ENCODE measurements at places on chromosomes 12 and 14.
A peak's percentile ranks its signal among the peaks of the same experiment; 100 is the strongest.

DNA sequence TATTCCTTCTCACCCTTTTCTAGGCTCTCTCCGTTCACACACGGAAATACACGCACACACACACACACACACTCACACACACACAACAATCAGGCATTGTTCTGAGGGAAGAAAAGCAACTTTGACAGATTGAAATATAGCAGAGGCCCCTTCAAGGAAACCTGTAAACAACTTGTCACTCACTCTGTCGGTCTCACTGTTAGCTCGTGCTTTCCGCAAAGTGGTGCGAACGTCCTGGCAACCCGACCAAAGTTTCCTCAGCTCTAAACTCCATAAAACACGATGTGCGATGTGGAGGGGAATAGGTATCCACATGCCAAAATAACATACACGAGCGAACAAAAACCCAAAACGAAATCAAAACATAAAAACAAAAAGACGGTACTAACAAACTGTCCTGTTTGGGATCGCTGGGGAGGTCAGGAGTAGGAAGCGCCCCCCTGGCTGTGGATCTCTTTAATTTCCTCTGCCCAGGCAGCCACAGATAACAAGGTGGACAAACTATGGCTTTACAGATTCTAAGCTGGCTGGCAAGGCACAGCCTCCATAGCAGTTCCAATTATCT, 822 bp upstream of the SOX5 start:
- DNase-seq = no peak

DNA sequence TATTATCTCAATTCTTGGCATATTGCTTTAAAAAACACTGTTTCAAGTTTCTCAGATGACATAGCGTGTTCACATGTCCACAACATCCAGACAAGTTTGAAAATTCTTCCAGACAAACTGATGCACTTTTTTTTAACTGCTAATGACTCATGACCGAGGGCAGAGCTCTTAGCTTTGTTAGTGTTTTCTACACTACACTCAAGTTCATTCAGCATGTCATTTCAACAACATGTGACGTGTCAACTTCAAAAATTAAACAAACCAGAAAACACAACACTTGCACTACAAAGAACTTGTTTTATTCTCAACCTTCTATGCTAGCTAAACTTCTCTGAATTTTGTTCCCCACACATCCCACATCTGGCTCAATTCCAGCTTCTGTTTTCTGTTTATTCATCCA, 1186.3 kb upstream of the FLRT2 start:
- DNase-seq = peak; percentile 66

GRCh38 chr12:80129895-80130530, 30.7 kb downstream of the OTOGL start:
- DNase-seq = peak; percentile 80

DNA sequence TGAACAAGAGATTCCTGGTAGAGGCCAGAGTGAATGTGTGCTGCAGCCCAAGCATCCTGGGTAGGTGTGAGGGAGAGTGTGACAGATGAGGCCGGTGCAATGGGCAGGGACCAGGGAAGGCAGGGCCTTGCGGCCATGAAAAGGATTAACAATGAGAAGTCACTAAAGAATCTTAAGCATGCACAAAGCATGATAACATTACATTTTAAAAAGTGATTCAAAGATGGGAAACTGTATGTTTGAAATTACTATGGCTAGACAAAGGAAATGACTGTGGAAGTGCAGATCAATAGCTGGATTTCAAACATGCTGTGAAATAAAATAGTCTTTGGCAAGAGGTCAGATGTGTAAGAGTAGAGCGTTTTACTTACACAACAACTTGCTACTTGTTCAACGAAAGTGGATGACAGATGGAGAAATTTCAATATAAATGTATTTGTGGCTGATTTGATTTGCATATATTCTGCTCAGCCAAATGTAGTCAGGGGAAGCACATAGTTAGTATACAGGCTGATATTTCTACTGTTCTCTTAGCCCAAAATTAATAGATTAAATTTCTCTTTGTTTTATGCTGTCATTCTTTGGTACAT, 175.5 kb downstream of the CCDC59 start:
- DNase-seq = peak; percentile 5

GRCh38 chr12:69173368-69173767, 66.0 kb upstream of the CPSF6 start:
- peak; percentile 0 for DNase-seq

GRCh38 chr14:103880348-103881267, 33.2 kb upstream of the PPP1R13B start:
- DNase-seq = peak; percentile 67

GRCh38 chr12:28021704-28022103, 49.2 kb upstream of the PTHLH start:
- no peak for DNase-seq

DNA sequence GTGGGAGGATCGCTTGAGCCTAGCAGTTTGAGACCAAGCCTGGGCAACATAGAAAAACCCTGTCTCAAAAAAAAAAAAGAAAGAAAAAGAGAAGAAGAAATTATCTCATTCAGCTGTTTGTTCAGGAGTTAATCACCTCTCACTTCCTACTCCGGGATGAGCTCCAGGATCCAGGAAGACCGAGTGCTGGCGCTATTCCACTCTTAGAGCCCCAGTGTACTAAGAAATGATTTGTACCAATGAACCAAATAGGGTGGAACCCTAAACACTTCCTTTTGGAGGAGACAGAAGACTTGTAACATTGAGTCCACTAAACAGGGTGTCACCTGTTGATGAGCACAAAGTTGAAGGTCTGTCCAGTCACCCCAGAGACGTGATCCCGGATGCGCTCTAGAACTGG, 3.6 kb downstream of the ALKBH2 start:
- no peak for DNase-seq

GRCh38 chr12:24482882-24483604, 465.9 kb downstream of the BCAT1 start:
- DNase-seq = no peak

- no peak for DNase-seq
Observed at GRCh38 chr14:97155814-97156213, 358.6 kb downstream of the VRK1 start.

- DNase-seq = peak; percentile 61
Observed at GRCh38 chr14:33432407-33433023, 493.8 kb downstream of the NPAS3 start.

GRCh38 chr12:80099259-80099658, at the start of gene OTOGL:
OTOGL (plus strand) TSS chr12:80099537; CDS start chr12:80209432, 109,895 bp downstream.
- DNase-seq = no peak

- peak; percentile 7 for DNase-seq
Observed at GRCh38 chr14:37824939-37825712, 229.7 kb downstream of the TTC6 start.

DNA sequence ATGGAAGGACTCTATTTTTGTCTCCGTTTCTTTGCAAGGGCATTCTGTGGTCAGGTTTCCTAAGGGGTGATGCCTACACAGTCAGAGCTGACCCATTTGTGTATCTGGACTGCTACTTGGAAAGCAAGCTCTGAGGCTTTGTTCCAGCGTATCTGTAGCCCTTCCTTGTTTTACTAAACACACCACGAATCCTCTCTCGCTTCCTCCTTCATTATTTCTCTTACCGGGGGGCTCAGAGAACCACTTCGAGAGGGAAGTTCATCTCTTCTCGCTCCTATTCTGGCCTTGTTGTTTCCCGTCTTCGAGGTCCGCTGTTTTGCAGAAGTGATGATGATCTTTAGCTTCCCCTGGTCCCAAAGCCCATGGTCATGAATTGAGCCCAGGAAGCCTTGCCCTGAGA, 164.7 kb downstream of the SSPN start:
- no peak for DNase-seq

DNA sequence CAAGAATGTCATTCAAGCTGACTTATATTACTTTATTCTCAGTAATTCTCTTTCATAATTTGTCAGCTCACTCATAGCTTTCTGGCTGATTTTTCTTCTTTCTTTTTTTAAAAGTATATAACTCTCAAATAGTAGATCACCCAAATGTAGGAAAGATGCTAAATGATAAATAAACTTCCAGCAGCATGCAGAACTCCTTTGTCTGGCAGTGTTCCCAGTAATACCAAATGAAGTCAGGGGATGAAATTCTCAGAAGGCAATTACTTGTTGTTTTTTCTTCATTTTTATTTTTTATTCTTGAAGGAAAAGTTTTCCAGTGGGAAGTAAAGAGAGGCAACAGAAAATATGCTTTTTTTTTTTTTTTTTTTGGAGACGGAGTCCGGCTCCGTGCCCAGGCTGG, 133.3 kb upstream of the SLCO1C1 start:
- peak; percentile 54 for DNase-seq

- no peak for DNase-seq
Observed at GRCh38 chr12:106291342-106291741, 11.2 kb upstream of the TCP11L2 start.

- DNase-seq = peak; percentile 71
Observed at GRCh38 chr12:53701518-53702264, 25.6 kb downstream of the CALCOCO1 start.

DNA sequence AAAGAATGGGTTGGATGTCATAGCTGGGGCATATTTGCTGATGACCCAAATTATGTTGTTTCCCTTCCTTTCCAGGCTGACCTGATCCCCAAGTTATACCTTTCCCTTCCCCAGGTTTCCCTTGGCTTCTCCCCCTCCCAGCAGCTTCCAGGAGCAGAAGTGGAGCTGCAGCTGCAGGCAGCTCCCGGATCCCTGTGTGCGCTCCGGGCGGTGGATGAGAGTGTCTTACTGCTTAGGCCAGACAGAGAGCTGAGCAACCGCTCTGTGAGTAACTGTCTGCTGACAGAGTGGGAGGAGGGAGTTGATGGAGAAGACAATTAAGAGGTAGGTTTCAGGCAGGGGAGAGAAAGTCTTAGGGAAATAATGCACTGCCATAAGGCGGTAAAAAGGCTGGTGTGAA, 25.0 kb downstream of the A2ML1 start:
- DNase-seq = no peak

DNA sequence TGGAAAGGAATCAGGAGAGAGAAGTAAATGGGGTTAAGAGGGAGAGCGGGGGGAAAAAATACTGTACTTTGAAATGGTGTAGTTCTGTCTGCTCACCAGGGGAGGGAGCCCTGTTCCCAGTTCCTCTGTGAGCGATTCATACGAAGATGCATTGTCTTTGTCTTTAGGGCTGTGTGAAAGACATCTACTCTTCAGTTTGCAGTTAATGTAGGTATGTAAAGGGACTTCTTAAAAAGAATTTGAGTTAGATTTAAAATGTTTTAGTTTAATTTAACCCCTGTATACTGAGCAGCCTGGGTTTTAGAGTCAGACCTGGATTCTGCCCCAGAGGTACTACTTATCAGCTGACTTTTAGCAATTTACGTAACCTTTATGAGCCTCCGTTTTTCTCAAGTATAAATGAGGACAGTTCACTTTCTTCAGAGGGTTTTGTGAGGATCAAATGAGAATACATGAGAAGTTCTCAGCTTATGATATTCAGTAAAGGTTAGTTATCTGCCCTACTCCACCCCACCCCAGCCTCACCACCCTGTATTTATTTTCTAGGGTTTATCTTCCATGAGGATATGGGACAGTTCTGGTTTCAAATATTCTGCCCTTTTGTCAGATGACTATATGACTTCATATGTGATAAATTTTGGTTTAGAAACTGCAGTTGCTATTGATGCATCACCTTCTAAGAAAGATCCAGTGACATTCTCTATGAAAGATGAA, 82.5 kb upstream of the EVL start:
- peak; percentile 70 for DNase-seq

DNA sequence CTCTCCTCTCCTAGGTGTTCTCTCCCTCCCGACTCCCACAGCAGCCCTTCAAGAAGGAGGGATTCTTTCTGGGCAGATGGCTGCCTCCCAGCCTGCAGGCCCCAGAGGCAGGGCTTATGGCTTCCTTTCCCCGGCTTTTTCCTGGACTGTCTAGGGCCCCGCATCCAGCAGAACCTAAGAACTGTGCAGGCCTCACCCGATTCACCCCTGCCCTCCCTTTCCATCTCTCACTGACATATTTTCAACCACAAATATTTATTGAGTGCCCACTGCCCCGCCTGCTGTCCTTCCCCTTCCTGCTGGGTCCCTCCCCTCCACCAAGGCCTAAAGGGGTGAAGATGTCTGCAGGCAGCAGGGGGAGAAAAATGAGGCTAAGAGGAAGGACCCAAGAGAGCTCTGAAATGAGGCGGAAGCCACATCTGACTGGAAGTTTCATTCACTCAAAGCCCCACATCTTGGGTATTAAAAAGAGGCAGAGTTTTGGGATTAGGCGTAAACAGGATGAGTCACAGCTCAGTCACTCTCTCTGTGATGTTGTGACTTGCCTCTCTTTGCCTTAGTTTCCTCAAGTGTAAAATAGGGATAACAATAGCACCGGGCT, 2.9 kb downstream of the SCNN1A start:
- DNase-seq = peak; percentile 94

GRCh38 chr14:89284333-89285058, 132.5 kb downstream of the FOXN3 start:
- DNase-seq = peak; percentile 81

- DNase-seq = peak; percentile 69
Observed at GRCh38 chr12:132622437-132623071, 4.0 kb downstream of the P2RX2 start.

DNA sequence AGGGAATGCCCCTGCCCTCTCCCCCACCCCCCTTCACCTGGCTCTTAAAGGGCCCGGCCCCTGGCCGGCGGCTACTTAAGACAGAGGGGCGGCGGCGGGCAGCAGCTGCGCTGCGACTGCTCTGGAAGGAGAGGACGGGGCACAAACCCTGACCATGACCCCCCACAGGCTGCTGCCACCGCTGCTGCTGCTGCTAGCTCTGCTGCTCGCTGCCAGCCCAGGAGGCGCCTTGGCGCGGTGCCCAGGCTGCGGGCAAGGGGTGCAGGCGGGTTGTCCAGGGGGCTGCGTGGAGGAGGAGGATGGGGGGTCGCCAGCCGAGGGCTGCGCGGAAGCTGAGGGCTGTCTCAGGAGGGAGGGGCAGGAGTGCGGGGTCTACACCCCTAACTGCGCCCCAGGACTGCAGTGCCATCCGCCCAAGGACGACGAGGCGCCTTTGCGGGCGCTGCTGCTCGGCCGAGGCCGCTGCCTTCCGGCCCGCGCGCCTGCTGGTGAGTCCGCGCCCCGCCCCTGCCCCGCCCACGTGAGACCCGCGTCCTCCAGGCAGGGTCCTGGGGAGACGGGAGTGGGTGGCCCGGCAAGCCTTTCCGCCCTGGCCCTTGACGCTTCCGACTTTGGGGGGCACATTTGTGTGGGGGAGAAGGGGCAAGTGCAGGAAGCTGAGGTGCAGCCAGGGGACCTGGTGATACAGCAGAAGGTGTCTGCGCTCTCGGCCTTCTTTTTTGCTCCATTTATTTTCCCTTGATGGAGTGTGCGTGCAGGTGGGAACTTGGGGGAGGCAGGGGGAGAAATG, at the start of gene IGFBP6:
IGFBP6 (plus strand) TSS at position 104 of the 790 bp plus-strand sequence; CDS start at position 155, 51 bp downstream.
- peak; percentile 39 for DNase-seq

DNA sequence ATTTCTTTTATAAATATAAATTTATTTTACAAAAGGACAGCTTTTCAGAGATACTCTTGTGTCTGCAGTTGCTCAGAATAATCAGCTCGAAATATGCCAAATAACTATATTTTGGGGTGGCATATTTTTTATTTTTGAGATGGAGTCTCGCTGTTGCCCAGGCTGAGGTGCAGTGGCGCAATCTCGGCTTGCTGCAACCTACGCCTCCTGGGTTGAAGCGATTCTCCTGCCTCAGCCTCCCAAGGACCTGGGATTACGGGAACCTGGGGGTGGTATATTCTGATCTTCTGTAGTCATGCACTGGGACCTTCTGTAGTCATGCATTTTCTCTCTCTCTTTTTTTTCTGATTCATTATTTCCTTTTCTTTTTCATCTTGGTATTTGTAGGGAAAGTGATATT, 135.0 kb upstream of the AMIGO2 start:
- DNase-seq = no peak

GRCh38 chr12:3493859-3494176, 2.8 kb downstream of the PRMT8 start:
- DNase-seq = no peak

All from fibroblast of skin of scalp (primary cell).